ENCODE measurements at places on chromosomes 12 and 14. TPM values are rescaled to one million over a fixed set of nuclear protein-coding genes. Genes with fewer than 3 reads are reported as not detected.

Gene ACSM4
- not detected for total RNA-seq

Gene STON2
- 62.0 TPM for total RNA-seq

Gene AMN1
- 6.5 TPM for total RNA-seq

Gene KRT3
- total RNA-seq = not detected

Gene MANSC4
- total RNA-seq = not detected

Gene IL22
- total RNA-seq = not detected

Gene GPD1
- total RNA-seq = 829 TPM

Gene KERA
- total RNA-seq = not detected

Gene RERGL
- 9.8 TPM for total RNA-seq

- DNase-seq = no peak
Observed at GRCh38 chr14:80699861-80700260, 241.7 kb downstream of the CEP128 start.

DNA sequence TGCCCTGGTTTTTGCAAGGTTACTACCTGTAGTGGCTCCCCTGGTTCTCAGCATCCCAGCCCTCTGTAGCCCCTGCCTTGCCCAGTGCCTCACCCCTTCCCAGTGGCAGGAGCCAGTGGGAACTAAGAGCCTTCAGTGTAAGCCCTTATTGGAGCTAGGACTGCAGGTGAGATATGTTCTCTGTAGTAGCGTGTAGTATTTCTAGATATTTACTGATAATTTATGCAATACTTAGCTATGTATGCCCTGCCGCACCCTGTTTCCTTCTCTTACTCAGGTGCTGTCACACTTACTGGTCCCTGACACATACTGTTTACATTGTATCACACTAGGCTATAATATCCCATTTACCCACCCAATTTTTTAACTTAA is 3.6 kb downstream of the BMAL2 start:
- DNase-seq = no peak

GRCh38 chr12:40168868-40169267 is 55.9 kb upstream of the LRRK2 start:
- no peak for DNase-seq

DNA sequence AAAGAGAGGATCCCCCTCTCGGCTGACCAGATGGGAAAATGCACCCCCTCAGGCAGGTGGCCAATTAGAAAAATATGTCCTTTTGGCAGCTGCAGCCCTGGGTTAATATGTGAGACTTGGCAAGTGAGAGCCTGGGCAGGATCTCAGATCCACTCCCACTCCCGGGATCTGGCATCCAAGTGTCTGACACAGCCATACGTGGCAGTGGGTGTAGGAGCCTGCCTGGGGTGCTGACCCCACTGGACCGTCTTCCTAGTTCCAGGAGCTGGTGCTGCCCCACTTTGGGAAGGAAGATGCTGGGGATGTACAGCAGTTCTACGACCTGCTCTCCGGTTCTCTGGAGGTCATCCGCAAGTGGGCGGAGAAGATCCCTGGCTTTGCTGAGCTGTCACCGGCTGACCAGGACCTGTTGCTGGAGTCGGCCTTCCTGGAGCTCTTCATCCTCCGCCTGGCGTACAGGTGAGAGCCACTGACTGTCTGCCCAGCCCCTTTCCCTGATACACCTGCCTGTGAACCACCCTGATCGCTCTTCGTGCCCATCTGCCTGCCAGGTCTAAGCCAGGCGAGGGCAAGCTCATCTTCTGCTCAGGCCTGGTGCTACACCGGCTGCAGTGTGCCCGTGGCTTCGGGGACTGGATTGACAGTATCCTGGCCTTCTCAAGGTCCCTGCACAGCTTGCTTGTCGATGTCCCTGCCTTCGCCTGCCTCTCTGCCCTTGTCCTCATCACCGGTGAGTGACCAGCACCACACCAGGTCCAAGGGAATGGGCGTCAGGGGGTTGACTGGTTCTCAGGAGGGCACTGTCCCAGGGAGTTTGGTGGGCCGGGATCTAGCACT is 5.8 kb downstream of the NR4A1 start:
- DNase-seq = no peak

DNA sequence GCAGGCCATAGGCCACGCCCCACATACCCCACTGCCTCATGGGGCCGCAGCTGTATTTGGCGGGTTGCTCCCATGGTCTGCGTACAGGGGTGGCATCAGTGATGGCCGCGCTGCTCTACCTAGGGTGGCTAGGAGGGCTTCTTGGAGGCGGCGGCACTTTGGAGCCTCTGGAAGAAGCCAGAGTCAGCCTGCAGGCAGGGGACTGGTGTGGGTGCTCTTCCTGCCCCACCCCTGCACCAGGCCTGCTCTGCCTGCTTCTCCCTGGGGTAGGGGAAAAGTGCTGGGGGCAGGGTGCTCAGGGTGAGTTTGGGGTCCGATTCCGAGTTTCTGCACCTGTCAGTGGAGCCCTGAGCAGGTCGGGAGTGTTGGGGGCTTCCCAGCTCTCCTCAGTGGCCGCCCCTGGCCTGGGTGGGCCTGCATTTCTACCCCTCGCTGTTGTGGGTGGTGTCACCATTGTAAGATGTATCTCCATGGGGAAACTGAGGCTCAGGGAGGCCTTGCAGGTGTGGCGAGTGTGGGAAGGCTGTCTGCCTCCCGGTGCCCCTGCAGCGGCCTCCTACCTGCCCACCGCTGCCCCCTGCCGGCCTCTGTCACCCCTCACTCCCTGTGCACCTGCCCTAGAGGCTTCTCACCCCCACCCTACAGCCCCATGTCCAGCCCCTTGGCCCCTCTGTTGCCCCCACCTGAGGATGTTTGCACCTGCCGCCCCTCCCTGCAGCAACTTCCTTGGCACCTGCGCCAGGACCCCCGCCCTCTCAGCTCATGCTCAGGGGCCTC is 5.5 kb downstream of the CEP170B start:
- no peak for DNase-seq

- DNase-seq = no peak
Observed at GRCh38 chr12:40015345-40015744, 90.5 kb downstream of the SLC2A13 start.

GRCh38 chr12:66119870-66120241 is 10.7 kb downstream of the LLPH start:
- DNase-seq = no peak

DNA sequence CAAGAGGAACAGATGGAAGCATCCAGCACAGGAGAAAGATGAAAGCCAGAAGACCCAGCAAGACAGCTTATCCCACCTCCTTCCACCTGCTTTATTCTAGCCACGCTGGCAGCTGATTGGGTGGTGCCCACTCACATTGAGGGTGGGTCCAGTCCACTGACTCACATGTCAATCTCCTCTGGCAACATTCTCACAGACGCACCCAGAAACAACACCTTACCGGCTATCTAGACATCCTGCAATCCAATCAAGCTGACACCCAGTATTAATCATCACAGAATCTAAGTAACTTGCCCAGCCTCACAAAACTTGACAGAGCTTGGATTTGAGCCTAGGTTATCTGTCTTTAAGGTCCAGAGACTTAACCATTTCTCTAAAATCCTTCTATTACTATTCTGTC is 208.9 kb downstream of the PAH start:
- no peak for DNase-seq

DNA sequence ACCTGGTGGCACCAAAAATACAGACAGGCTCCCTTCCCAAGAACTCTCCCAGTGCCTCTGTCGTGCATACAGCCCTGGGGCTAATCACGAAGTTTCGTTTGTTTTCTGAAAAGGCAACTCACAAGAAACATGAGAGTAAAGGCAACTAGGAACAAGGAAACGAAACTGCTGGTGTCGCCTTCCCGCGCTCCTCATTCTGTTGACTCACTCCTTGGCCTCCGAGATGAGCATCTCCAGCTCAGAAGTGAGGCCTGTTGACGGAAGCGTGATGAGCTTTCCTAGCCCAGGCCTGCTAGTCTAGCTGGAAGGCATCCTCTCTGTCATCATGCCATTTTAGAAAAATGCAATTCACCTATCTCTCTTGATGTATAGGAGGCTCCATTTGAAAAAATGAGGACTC is 50.5 kb downstream of the TTC9 start:
- DNase-seq = no peak

GRCh38 chr14:26339381-26339780 is 258.5 kb downstream of the NOVA1 start:
- no peak for DNase-seq

- peak; percentile 82 for DNase-seq
Observed at GRCh38 chr14:20683891-20684661, at the start of gene RNASE4. Gene RNASE4 (plus strand): TSS chr14:20684560. CDS start chr14:20699372, 14,812 bp downstream.

DNA sequence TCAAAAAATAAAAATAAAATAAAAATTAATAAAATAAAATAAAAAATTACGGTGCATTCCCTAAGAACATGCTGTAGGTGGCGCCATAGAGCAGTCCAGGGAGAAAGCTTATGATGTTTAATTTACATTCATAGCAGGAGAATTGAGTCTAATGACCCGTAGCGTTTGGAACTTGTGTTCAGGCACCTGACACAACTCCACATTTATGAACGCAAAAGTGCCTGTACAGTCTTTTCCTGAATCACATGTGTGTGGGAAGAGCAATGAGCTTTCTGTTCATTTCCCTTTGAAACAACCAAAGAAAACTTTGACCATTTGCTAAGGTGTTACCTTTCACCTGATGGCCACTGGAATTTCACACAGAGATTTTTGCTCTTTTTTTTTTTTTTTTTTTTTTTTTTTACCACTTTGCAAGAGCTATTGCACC is 60.6 kb upstream of the KCNA1 start:
- DNase-seq = no peak

GRCh38 chr12:48998497-48999353 is 450 bp downstream of the DDN start:
- no peak for DNase-seq

DNA sequence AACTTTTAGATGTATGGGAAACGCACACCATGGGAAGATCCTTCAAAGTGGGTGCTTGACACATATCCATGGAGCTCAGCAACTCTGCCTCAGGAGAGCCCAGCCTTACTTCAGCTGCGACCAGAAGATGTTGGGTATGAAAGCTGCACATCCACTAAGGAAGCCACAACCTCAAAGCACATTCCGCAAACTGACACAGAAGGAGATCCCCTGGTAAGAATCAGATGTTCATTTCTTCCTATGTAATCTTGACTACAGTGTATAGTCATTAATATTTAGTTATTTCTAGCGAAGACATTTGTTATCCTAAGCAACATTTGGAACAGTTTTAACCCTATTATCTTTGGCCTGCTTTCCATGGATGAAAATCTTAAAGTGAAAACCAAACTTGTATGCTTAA is 374.2 kb downstream of the NAV3 start:
- DNase-seq = no peak

DNA sequence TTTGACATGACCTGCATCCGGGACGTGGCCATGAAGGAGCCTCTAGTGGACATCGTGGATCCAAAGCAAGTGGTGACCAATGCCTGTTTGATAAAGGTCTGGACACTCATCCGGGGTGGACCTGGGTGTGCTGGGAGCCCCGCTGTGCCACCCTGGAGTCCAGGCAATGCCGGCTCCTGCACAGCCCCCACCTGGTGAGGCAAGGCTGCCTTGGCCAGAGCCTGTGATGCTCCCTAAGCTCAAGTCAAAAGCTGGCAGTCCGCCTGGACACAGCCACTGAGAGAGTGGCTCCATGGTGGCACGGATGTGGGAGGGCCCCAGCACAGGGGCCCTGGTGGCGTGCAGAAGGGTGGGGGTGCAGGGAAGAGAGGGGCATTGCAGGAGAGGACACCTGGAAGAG is 85.9 kb downstream of the PRMT8 start:
- no peak for DNase-seq

DNA sequence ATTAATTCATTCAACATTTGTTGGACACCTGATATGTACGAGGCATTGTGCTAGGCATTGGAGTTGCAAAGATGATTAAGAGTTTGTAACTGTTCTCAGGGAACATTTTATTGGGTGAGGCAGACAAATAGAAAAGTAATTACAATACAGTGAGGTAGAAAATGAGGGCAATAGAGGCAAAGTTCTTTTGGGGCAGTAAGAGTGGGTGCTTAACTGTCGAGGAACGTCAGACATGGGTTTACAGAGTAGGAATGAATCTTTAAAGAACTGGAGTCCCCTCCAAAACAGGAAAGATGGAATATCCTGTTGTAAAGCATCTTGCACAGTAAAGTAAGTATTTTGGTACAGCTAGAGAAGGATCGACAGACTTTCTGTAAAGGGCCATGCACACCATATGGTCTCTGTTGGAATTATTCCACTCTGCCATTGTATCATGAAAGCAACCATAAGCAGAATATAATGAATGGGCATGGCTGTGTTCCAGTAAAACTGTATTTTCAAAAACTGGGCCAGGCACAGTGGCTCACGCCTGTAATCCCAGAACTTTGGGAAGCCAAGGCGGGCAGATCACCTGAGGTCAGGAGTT is 9.1 kb downstream of the CREBL2 start:
- DNase-seq = no peak

GRCh38 chr14:93132472-93133065 is 16.8 kb upstream of the ITPK1 start:
- peak; percentile 66 for DNase-seq

DNA sequence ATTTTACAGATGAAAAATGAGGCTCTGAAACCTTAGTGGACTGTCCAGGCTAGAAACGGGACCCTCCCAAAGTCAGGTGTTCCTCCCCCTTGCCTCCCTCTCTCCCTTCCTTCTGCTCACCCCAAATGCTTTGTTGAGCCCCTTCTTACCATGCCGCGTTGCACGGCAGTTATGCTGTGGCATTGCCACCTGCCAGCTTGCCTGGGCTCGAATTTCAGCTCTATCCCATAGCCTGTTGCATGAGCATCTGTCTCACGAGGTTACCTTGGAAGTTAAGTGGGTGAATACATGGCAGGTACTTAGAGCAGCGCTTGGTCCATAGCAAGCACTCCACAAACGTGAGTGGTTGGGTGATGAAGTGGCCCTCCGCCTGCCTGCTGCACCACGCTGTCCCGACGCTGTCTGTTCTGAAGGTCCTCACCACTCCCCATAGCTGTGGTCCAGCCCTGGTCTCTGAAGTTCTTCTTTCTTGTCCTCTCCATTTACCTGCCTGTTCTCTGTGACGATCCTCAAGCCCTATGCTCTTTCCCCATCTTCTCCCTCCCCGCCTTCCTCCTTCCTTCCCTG is 269.9 kb downstream of the CACNA1C start:
- no peak for DNase-seq

DNA sequence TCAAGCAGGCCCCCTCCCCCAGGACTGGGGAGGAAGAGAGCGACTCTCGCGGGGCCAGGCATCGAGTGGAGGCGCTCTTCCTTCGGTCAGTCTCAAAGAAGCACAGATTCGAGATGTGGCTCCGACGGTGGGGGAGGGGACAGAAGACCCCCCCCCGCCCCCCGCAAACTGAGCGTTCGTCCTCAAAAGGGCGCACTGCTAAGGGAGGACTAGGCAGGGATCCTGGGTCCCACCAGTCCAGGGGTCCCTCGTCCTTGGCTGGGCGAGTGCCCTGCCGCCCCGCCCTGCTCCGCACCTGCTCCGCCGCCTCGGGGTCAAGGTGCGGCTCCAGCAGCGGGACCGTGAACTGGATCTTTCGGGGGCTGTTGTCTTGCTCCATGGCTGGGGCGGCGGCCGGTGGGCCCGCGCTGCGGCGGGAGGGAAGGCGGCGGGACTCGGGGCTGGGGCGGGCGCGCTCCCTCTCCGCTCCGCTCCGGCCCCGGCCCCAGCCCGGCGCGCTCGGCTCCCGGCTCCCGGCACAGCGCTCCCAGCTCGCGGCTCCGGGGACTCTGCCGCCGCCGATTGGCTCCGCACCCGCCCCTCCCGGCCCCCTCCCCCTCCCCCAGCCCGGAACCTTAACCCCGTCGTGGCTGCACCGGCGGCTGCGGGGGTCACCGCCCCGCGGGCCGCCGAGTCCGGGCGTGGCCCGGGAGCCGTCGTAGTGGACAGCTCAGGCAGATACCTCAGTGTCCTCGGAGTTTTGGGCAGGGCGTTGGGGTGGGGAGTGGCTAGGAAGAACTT is at the start of gene PPP1R1A:
Gene PPP1R1A, minus strand, starts transcription at position 550 of the 780 bp plus-strand sequence. Its CDS starts 171 bp downstream, at position 379.
- DNase-seq = no peak
